ENCODE measurements at places on chromosomes 7 and 10.
A peak's percentile ranks its signal among the peaks of the same experiment; 100 is the strongest.

- DNase-seq: no peak
Measured at GRCh38 chr7:36810489-36810888, 86.2 kb upstream of the AOAH start.

- DNase-seq: no peak
Measured at GRCh38 chr7:36281945-36282717, 107.5 kb upstream of the ANLN start.

DNA sequence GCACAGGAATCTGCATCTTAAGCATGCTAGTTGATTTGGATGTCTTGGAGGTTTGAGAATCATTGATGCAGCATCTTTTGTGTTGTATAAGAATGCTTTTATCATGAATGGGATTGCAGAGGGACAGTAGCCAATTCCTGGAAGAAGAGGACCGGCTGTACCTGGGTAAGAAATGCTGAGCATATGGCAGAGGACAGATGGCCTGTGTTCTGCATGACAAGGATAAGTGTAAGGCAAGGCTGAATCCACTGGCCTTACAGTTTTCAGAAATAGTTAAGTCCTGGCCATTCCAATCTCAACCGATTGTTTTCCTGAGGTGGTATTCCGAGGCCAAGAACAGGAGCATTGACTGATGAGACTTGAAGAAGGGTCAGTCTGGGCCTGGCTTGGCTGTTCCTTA is 24.4 kb upstream of the KBTBD2 start:
- no peak for DNase-seq

- DNase-seq: peak; percentile 10
Measured at GRCh38 chr10:95430231-95430951, 130.8 kb downstream of the SORBS1 start.

DNA sequence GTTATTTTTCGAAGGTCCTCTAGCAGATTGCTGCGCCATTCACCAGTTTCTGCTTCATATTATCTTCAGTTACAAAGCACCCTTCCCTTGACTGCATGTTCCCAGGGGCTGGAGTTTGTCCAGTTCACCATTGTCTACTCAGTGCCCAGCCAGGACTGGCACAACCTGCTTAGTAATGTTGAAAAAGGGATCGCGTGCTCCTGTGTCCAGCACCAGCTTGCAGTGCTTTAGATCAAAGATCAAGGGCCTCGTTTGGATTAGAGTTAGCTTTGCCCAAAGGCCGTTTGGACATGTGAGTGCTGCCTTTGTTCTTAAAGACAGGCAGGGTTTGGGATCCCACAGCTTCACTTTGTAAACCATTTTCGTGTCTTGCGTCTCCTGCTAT is 867 bp downstream of the ATP6V0E2 start:
- DNase-seq: no peak

DNA sequence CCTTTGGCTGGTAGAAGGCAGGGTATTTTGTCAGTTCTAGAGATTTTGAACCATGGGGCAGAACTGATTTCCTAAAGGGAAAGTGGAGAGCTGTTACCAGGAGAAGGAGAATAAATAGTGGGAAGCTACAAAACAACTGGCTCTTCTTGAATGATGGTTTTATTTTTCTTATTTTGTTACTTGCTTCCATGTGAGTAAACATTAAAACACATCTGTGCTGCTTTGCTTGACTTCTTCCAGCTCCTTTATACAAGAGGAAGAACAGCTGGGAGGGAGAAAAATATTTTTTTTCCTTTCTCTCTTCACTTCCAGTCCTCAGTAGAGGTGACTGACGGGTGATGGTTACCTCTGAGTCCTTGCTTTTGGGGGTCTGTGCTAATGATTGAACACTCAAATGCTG is 30.0 kb upstream of the SYPL1 start:
- no peak for DNase-seq

DNA sequence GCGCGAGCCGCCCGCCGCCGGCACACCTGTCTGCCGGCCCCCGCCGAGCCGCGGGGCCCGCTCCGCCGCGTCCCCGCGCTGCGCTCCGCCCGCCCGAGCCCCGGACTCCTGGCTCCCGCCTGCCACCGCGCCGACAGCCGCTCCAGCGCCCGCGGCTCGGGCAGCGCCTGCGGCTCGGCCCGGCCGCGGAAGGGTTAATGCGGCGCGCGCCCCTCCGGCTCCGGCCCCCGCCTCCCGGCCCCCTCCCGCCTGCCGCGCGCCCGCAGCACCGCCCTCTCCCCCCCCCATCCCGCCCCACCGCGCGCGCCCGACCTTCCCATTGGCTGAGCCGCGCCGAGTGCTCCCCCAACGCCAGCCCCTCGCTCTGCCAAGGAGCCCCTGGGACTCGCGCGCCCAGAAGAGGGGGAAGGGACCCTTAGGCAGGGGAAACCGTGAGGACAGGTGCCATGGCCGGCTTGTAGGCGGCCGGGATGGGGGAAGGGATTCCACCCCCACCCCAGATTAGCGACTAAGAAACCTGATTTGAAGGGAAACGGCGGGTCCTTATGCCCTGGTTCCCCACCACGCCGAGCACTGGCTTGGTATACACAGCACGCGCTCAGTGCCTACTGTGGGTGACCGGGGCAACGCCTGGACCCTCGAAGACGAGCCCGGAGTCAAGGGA is at the start of gene KCNH2:
KCNH2 (minus strand) TSS at position 196 of the 664 bp plus-strand sequence. CDS start 408 bp downstream, outside the sequence.
- DNase-seq: no peak

All from brain pericyte (primary cell).